ENCODE measurements at places on chromosomes 1 and 21. TPM values are rescaled to one million over a fixed set of nuclear protein-coding genes. Genes with fewer than 3 reads are reported as not detected.

The SLFNL1 gene
- not detected for total RNA-seq

The SLAMF9 gene
- not detected for total RNA-seq

The PTGFR gene
- 0.82 TPM for total RNA-seq

The SDHB gene
- total RNA-seq = 172 TPM

The PDZK1 gene
- 1.9 TPM for total RNA-seq

- H3K27ac ChIP-seq = no peak overlapping the region
- no peaks in the 10 kb centered on the region for H3K36me3 ChIP-seq
- H3K27me3 ChIP-seq = no peaks in the 10 kb centered on the region
- no peak for DNase-seq
These were observed 226.3 kb downstream of the HLX start for GRCh38 chr1:221105578-221105977.

DNA sequence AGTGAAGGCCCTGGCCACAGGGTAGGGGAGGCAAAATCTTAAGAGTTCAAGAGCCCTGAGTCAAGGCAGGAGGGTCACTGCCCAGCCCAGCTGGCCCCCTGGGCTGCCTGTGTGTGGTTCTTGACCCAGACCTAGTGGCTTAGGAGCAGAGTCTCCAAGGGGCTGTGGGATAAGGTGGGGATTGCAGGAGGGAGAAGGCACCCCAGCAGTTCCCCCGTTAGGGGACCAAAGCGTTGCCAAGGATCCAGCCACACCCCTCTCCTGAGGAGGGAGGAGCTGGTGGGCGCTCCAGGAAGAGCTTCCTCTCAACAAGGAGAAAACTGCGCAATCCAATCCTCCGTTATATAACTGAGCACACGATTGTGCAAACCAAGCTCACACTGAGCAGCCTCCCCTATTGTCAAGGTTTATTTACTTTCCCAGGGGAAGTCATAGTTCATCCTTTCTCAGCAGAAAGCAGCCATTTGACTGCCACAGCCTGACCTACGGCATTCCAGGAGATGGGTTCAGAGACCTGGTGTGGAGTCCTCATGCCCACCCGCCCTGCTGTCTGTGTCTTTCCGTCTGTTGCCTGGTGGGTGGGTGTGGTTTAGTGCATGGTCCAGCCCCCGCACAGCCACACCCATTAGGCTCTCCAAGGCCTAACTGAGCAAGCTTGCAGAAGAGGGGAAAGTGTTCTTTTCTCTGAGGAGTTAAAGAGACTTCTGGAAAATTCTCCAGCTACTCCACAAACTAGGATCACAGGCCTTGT lies 3.5 kb downstream of the EPHX1 start:
- H3K27me3 ChIP-seq = no peaks in the 10 kb centered on the region
- no peak overlapping the region for H3K4me3 ChIP-seq
- H3K36me3 ChIP-seq = no peaks in the 10 kb centered on the region
- peak; percentile 62 for DNase-seq

DNA sequence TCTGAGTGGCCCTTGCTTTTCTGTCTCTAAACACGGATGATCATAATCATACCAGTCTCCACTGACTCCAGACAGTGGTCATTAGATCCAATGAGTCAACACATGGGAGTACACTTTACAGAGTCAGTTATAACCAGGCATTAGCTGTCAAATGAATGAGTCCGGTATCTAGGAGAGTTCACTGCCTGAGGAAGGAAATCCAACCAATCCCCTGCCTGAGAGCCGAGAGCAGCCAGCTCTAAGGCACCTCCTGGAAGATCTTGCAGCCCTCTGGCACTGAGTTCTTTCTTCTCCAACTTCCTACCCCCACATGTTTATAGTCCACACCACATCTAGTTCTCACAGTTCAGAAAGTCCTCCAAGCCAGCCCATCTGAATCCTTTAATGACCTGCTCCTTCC lies 29.4 kb upstream of the RBM15 start:
- H3K36me3 ChIP-seq = no peaks in the 10 kb centered on the region
- no peak for DNase-seq
- no peaks in the 10 kb centered on the region for H3K27me3 ChIP-seq

- no peak overlapping the region for H3K4me3 ChIP-seq
- no peaks in the 10 kb centered on the region for H3K27me3 ChIP-seq
- no peaks in the 10 kb centered on the region for H3K36me3 ChIP-seq
These were observed 388.2 kb downstream of the USP25 start for GRCh38 chr21:16117851-16118590.

GRCh38 chr1:27292106-27292505 lies 29.9 kb upstream of the TMEM222 start:
- no peak overlapping the region for H3K4me3 ChIP-seq
- H3K27ac ChIP-seq = no peak overlapping the region
- H3K27me3 ChIP-seq = no peaks in the 10 kb centered on the region
- DNase-seq = no peak
- peaks cover 19% of the 10 kb centered on the region for H3K36me3 ChIP-seq

DNA sequence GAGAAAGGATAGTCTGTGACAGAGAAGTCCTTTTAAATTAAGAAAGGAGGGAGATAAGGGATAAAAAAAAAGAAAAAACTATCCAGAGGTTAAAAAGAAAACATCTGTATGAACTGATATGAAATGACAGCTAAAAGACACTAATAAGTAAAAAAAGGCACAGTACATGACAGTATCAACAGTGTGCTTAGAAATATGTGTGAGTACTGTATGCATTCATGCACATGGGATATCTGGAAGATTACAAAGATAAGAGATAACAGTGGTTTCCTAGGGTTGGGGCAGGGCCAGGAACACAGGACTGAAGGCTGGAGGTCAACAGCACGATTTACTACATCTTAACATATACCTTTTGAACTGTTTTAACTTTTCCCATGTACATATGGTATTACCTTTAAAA lies 13.3 kb downstream of the PTP4A2 start:
- DNase-seq = no peak
- H3K27me3 ChIP-seq = no peaks in the 10 kb centered on the region
- peaks cover 86% of the 10 kb centered on the region for H3K4me1 ChIP-seq
- H3K36me3 ChIP-seq = no peaks in the 10 kb centered on the region
- no peak overlapping the region for H3K4me3 ChIP-seq
- H3K27ac ChIP-seq = peak overlapping the region; percentile 55

- H3K4me3 ChIP-seq = no peak overlapping the region
- no peak overlapping the region for H3K27ac ChIP-seq
- no peaks in the 10 kb centered on the region for H3K36me3 ChIP-seq
- no peaks in the 10 kb centered on the region for H3K27me3 ChIP-seq
- no peak for DNase-seq
These were observed 74.4 kb downstream of the SPAG17 start for GRCh38 chr1:118110580-118110979.

GRCh38 chr1:154753426-154753825 lies 116.7 kb downstream of the KCNN3 start:
- no peak overlapping the region for H3K4me3 ChIP-seq
- no peak for DNase-seq
- H3K36me3 ChIP-seq = no peaks in the 10 kb centered on the region
- H3K4me1 ChIP-seq = no peaks in the 10 kb centered on the region
- peaks cover 25% of the 10 kb centered on the region for H3K27me3 ChIP-seq

GRCh38 chr1:113934511-113935055 lies 5.5 kb downstream of the HIPK1 start:
- H3K27ac ChIP-seq = no peak overlapping the region
- H3K4me3 ChIP-seq = no peak overlapping the region
- H3K36me3 ChIP-seq = no peaks in the 10 kb centered on the region

DNA sequence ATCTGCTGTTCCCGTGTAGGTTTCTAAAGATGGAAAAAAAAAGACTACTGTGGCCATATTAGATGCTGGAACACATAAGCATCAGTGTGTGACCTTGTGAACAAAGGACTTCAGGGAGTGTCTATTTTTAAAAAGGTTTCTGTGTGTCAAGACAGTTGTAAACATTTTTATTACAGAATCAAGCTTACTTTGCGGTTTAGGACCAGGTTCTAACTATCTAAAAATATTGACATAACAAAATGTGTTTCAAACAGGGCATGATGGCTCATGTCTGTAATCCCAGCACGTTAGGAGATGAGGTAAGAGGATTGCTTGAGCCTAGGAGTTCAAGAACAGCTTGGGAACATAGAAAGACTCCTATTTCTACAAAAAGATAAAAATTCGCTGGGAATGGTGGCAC lies 7.1 kb upstream of the DDI2 start:
- no peaks in the 10 kb centered on the region for H3K27me3 ChIP-seq
- no peaks in the 10 kb centered on the region for H3K36me3 ChIP-seq
- H3K4me3 ChIP-seq = no peak overlapping the region

All from transverse colon (tissue), 4 donors.